Cardiac septum (tissue), 1 donor: ENCODE measurements at places on chromosomes 5 and 9. TPM values are rescaled to one million over a fixed set of nuclear protein-coding genes. Genes with fewer than 3 reads are reported as not detected.

DNA sequence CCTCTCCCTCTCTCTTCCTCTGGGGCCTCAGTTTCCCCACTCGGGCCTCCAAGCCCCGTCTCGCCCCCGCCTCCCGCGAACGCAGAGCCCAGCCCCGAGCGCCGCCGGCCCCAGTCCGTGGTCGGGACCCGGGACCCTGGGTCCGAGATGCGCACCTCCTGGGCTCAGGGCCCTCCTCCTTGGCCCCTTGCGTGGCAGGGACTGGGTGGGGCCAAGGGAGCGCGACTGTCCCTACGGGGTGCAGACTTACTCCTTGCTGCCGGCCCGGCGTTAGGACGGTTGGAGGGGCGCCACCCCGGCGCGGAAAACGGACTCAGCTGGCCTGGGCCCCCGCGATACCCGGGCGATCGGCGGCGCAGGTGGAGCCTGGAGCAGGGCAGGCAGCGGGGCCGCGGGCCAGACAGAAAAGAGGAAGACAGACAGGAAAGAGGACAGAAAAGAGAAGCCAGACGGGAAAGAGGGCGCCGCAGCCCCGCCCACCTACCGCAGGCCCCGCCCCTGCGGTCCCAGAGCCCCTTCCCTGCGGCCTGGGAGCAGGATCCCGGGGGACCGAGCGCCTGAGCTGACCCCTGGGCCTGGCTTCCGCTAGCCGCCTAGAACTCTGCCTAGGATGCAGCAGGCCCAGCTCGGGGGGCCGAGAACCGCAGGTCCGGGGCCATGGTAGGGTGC, at the start of gene GBGT1:
TSS of gene GBGT1 (minus strand) at position 411 of the 669 bp plus-strand sequence. CDS start 1,502 bp downstream, outside the sequence.
- peak; percentile 91 for DNase-seq

- DNase-seq = no peak
These were observed 235.5 kb downstream of the SLIT3 start for GRCh38 chr5:169065400-169065799.

- no peak for DNase-seq
These were observed 63.9 kb upstream of the TGFBR1 start for GRCh38 chr9:99040911-99041582.

GRCh38 chr5:38396766-38397165, 138.4 kb downstream of the EGFLAM start:
- DNase-seq = no peak

DNA sequence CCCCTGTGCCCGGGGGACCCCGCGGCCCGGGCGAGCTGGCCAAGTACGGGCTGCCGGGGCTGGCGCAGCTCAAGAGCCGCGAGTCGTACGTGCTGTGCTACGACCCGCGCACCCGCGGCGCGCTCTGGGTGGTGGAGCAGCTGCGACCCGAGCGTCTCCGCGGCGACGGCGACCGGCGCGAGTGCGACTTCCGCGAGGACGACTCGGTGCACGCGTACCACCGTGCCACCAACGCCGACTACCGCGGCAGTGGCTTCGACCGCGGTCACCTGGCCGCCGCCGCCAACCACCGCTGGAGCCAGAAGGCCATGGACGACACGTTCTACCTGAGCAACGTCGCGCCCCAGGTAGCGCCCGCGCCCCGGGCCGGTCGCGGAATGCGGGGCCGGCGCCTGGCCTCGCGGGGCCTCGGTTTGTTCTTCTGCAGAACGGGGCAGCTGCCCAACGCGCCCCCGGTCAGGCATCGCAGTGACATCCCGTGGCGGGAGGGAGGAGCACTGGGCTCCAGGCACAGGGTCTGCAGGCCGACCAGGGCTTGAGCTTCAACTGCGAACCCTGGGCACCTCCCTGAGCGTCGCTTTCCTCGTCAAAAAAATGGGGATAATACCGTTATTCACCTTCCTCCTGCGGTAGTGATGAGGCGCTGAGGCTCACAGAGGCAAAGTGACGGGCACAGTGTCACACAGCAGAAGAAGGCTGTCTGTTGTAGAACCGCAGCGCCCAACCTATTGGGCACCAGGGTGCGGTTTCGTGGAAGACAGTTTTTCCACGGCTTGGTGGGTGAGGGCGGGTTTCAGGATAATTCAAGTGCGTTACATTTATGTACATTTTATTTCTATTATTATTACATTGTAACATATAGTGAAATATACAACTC, 777 bp downstream of the ENDOG start:
- DNase-seq = no peak

DNA sequence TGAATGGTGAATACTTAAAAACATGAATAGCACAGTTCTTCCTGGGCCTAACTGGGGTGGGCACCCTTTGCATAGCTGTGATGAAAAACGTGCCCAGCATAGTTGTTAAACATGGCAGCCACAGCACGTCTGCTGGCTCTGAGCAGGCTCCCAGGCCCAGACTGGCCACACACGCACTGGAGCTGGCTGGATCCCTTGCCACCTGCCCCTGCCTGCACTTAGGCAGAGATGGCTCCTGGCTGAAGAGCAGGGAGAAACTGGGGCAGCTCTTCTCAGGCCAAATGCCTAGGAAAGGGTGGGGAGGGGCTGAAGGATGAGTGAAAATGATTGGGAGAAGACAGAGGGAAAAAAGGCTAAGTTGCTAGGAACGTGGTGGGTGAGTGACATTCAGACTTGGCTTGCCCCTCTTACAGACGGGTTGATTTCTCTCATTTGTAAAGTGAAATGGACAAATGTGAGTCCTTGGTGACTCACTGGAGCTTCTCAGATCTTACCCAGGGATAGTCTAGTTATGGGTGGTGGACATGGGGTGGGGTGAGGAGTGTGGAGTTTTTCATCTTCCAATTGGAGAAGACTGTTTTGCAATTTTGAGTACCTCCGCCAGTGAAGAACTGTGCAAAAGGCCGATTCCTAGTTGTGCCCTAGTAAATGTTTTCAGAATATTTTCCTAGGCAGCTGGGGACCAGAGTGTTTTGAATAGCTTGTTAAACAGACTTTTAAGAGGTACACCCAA, 42.4 kb downstream of the TRIO start:
- no peak for DNase-seq

Gene SHROOM1
- total RNA-seq = 4.7 TPM
